ENCODE measurements at places on chromosomes 16 and 17.

GRCh38 chr17:50561746-50562141 lies 1.2 kb downstream of the CACNA1G start:
- no peak for DNase-seq

DNA sequence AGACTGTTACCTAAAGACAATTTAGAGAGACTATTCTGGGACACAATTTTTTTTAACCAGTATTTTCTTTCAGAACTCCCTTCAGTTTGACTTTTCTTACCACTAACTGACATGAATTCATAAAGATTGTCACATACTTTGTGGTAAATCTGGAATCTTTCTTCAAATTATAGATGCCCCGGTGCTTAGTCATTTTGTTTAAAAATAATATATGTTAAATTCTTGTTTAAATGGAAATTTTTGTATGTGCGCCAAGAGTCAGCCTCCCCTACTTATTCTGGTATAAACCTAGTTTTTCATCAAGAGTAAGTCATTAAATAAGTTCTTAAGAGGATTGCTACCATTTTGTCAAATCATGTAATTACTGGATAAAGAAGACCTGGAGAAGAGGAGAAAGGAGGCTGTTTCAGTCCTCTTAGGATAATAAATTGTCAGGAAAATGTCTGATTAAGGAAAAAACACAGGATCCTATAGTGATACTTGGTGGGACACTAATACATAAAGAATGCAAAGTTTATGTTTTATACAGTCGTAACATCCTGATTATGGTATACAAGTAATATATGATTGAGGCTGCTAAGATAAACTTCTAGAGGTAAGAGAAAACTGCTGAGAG lies 424.4 kb downstream of the PMP22 start:
- DNase-seq, result no peak

- DNase-seq, result no peak
Measured at GRCh38 chr16:83721676-83722075, 86.1 kb upstream of the HSBP1 start.

DNA sequence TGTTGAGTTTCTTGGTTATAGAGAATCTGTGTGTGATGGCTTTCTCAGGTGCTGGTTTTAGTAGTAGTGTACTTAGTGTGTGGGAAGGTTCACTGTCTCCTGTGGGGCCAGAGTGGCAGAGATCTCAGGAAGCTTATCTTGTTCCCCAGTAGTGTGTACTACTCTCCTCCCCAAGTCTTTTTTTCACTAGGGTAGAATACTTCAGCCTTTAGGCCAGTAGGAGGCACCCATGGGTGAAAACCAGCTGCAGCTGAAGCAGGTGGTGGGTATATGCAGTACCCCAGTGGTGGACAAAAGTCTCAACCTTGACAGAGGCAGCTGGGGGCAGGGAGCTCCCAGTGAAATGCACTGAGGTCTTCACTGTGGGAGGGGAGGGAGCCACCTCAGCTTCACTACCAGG lies 109.9 kb downstream of the PHKB start:
- DNase-seq, result no peak

GRCh38 chr16:84686707-84687298 lies 13.0 kb upstream of the USP10 start:
- DNase-seq, result no peak

GRCh38 chr17:38453951-38454421 lies 25.7 kb downstream of the ARHGAP23 start:
- DNase-seq, result no peak

GRCh38 chr17:62705778-62706597 lies 78.5 kb downstream of the MRC2 start:
- no peak for DNase-seq

DNA sequence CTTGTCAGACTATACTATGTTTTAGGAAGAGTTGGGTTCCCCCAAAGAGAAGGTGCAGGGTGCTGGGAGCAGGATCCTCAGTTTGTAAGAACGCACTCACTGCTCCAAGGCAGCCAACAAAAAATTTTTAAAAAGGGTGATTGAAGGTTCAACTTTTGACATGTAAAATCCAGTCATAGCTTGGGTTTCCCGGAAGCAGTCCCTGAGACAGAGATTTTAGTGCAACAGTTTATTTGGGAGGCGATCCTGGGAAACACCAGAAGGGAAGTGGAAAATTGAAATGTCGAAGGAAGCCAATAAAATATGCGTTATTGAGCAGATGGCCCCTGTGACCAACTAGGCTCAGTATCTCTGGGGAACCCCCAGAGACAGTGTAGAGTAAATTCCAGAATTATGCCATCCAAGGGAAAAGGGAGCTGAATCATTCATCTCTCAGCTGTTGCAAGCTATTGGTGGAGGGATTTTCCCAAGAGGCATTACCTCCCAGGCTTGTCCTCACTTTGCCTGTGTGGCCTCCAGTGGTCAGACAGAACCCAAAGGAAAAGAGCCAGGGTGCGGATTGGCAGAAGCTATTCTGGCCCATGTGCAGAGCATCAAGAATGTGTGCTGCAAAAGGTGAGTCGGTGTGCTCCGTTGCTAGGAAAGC lies 72.9 kb downstream of the HS3ST3B1 start:
- no peak for DNase-seq

- peak; percentile 32 for DNase-seq
Measured at GRCh38 chr17:75633486-75634375, 497 bp downstream of the SMIM5 start.

- DNase-seq, result no peak
Measured at GRCh38 chr16:21275529-21275928, 2.6 kb downstream of the CRYM start.

GRCh38 chr16:57956270-57956808 lies 14.6 kb downstream of the CNGB1 start:
- no peak for DNase-seq

DNA sequence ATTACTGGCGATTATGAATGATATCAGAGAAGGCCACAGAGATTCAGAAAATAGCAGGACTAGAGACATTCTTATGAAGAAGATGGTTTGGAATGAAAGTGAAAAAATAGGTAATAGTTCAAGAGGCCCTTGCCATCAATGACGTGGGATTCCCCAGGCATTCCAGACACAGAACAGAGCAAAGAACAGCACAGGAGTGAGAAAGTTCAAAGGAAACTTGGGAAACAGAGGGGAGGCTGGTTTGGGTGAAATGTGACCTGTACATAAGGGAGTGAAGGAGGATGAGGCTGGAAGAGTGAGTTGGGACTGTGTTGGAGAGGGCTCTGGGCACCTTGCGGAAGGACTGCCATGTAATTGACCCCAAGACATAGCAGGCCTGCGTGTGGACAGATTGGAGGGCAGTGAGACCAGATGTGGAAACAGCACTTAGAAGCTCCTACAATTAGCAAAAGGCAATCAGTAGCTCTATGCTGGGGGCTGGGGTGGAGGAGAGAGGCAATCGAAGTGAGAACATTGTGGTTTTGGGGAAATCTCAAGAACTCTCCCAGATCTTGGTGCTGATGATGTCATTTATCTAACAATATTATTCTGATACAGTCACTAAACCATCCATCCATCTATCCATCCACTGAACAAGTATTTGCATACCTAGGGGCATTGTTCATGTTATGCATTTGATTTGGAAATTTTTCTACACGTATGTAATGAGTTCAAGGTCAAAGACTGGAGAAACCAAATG lies 365.3 kb upstream of the ZFHX3 start:
- DNase-seq, result no peak

DNA sequence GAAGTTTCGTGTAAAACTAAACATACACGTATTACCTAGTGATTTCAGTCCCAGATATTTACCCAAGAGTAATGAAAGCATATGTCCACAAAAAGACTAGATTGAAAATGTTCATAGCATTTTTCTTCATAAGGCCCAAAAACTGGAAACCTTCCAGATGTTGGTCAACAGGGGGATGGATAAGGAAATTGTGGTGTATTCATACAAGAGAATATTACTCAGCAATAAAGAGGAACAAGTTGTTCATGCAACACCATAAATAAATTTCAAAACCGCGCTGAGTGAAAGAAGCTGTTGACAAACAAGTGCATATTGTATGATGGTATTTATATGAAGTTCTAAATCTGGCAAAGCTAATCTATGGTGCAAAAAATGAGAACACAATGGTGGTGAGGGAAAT lies 54.1 kb upstream of the NFAT5 start:
- DNase-seq, result no peak

- DNase-seq, result no peak
Measured at GRCh38 chr16:50276801-50277555, 10.6 kb downstream of the ADCY7 start.

DNA sequence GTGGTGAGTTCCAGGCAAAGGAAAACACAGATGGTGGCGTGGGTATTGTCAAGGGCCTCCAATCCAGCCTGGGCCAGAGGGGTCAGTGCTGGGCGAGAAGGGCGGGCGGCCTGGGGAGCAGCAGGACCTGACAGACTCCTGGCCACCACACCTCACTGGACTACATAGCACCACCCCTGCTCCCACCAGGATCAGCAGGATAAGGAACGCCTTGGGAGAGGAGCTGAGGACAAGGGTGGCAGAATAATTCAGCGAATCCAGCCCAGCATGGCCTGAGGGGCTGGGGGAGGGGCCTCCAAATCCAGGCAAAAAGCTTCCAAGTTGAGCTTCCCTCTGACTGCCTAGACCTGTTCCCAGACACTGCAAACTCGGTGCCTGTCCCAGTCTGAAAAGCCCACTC lies 6.5 kb downstream of the DLX4 start:
- DNase-seq, result no peak

DNA sequence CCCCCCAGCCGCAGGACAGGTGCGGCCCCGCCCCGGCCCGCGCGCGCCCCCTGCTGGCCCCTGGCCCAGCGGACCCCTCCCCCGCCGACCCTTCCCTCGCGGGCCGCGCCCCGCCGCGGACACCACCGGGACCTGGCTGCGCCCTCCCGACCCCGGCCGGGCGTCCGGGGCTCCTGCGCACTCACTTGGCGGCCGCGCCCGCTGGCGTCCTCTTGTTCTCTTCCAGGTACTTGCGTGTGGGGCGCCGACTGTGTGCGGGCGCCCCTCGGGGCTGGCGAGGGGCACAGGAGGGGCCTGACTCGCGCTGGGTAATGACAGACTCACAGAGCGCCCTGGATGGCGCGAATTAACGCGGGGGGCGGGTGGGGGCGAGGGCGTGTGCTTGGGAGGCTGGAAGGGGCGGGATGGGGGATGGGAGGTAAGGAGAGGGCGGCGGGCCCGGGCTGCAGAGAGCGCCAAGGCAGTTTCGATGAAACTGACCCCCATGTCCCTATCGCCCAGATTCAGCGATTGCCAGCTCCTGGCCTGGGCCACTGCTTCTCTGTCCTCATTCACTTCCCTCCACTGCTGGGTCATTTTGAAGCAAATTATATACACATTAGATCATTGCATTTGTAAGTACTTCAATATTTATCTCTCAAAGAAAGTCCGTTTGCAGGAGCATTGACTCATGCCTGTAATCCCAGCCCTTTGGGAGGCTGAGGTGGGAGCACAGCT lies 445 bp upstream of the DBNDD1 start:
- DNase-seq, result no peak

DNA sequence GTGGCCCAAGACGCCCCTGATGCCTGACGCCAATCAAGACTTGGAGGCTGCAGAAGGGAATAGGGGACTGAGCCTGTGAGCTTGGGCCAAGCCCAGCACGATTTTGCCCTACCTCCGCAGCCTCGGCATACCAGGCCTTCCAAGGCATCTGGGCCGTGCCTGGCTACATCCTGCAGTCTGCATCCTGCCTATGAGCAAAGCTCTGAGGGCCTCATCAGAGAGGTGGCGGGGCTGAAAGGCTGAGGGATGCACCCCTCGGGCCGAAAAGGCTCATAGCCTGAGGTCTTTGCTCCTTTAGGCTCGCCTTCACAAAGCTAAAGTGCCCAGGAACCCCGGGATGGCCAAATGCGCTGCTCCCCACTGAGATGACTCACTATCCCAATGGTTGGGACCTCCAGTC lies 2.5 kb downstream of the SEZ6 start:
- no peak for DNase-seq

DNA sequence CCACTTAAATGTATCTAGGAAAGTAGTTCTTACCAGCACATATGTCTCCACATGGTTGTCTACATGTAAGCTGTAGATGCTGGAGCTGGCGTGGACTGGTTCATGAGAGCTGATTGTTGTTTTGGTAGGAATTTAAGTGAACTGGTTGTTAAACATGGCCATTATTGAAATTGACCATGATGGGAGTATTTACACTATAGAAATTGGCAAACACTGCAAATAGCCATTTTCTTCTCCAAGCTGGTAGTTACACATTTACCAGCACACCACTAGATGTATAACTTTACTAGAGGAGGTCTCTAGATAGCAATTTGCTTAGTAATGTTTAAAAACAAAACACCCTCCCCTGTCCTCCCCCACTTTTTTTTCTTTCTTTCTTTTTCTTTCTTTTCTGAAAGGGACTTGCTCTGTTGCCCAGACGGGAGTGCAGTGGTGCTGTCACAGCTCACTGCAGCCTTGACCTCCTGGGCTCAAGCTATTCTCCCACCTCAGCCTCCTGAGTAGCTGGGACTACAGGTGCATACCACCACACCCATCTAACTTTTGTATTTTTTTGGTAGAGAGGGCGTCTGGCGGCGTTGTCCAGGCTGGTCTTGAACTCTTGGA lies 24.2 kb downstream of the IGSF6 start:
- no peak for DNase-seq

DNA sequence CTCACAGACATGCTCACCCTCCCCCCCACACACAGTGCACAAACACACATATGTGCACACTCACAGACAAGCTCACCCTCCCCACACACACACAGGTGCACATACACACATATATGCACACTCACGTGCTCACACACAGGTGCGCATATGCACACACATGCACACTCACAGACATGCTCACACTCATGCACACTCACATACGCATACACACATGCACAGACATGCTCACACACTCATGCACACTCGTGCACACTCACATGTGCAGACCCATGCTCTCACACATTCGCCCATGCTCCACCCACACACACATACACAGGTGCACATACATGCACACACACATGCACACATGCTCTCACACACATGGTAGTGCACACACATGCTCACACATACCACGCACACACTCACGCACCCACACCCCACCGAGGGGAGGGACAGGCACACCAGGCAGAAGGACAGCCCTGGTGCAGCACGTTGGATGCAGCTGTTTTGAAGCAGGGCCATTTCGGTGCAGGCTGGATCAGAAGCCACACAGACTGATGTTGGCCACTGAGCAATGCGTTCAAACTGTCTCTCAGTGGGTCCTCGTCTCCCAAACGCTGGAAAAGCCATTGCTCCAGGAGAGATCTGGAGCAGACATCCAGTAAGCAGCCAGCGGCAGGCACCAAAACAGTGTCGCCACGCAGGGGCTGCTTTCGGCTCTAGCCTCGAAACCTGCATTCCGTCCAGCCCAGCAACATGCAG lies 86.2 kb upstream of the ZNF469 start:
- no peak for DNase-seq

DNA sequence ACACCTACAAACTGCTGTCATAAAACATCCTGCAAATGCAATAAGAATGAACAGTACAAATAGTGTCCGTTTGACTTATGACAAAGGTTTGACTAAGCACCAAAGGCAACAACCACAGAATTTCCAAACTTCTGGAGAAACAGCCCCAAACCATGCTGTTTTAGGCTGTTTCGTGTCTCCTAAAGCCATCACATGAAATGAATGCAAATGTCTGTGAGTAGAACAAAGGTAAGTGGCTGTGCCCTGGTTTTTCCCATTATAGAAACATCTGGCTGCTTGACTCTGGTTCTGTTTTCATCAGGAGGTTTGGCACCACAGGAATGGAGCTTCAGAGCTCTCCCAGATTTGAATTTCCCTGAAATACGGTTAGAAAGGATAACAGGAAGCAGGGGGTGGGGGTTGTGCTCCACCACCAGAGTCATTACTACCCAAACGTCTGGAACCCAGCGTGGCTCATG lies 4.6 kb upstream of the EMP2 start:
- no peak for DNase-seq

- DNase-seq, result no peak
Measured at GRCh38 chr16:86256995-86257394, 253.3 kb upstream of the FOXF1 start.

GRCh38 chr16:89738538-89739317 lies 17.4 kb downstream of the ZNF276 start:
- no peak for DNase-seq
